ENCODE measurements at places on chromosomes 13 and 19.
A peak's percentile ranks its signal among the peaks of the same experiment; 100 is the strongest.

DNA sequence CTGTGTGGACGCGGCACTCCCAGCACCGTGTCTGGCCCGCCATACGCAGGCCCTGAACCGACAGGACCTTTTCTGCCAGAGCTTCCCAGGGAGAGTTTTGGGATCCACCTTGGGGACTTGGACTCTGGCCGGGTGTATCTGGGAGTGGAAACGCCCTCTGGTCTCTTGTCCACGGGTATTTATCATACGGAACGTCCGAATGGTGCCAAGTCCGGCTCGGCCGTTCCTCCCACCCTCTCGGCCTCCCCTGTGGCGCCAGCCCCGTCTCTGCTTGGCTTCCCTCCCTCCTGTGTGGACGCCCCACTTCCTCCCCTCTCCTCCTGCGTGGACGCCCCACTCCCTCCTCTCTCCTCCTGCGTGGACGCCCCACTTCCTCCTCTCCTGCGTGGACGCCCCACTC, 12.1 kb downstream of the HCN2 start:
- no peak for DNase-seq

DNA sequence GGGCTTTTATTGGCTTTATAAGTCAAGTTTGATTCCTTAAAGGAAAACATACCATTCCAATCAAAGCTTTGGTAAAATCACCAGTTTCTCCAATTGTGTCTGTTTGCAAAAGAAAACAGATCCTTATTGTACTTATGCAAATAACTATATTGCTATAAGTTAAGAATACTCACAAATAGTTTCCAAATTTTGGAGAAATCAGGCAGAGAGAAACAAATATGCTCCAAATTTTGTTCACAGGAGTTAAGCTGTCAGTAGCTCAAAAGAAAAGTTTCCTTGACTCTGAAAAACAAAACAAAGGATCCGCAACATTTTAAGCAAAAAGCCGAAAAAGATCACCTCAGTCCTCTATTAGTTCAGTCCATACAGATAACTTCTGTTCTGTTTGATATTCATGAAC, 19.2 kb upstream of the IGFL4 start:
- DNase-seq: no peak

GRCh38 chr13:77028202-77028601, 1.2 kb upstream of the FBXL3 start:
- DNase-seq: peak; percentile 11

DNA sequence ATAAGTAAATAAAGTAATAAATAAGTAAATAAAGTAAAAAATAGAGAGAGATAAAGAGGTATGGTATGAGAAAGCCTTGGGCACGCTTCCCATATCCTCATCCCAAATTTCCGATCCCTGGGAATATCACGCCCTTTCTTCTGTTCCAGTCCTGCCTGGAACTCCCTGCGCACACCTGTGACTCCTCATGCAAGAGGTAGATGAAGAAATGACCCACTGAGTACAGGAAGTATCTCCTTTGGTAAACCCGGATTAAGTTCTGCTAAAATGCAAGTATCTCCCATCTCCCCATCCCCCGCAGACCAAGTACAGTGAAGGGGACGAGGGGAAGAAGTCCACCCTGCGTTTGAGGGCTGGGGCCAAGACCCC, 399 bp upstream of the ZNF136 start:
- DNase-seq: no peak

- no peak for DNase-seq
Observed at GRCh38 chr13:99374169-99374991, 67.2 kb upstream of the GPR183 start.

GRCh38 chr19:658916-659839, 3.8 kb downstream of the RNF126 start:
- DNase-seq: no peak

- DNase-seq: no peak
Observed at GRCh38 chr19:5059793-5060192, 90.9 kb downstream of the KDM4B start.

- DNase-seq: no peak
Observed at GRCh38 chr13:110756219-110756631, 42.7 kb downstream of the ING1 start.

- no peak for DNase-seq
Observed at GRCh38 chr13:21243045-21243897, 66.8 kb downstream of the MRPL57 start.

- DNase-seq: peak; percentile 19
Observed at GRCh38 chr19:4456843-4457653, 546 bp downstream of the UBXN6 start.

GRCh38 chr13:104900191-104900817, 1635.2 kb downstream of the EFNB2 start:
- no peak for DNase-seq

GRCh38 chr19:5805462-5806132, 730 bp downstream of the NRTN start:
- DNase-seq: peak; percentile 25

GRCh38 chr13:46361276-46361934, 25.6 kb downstream of the RUBCNL start:
- no peak for DNase-seq

DNA sequence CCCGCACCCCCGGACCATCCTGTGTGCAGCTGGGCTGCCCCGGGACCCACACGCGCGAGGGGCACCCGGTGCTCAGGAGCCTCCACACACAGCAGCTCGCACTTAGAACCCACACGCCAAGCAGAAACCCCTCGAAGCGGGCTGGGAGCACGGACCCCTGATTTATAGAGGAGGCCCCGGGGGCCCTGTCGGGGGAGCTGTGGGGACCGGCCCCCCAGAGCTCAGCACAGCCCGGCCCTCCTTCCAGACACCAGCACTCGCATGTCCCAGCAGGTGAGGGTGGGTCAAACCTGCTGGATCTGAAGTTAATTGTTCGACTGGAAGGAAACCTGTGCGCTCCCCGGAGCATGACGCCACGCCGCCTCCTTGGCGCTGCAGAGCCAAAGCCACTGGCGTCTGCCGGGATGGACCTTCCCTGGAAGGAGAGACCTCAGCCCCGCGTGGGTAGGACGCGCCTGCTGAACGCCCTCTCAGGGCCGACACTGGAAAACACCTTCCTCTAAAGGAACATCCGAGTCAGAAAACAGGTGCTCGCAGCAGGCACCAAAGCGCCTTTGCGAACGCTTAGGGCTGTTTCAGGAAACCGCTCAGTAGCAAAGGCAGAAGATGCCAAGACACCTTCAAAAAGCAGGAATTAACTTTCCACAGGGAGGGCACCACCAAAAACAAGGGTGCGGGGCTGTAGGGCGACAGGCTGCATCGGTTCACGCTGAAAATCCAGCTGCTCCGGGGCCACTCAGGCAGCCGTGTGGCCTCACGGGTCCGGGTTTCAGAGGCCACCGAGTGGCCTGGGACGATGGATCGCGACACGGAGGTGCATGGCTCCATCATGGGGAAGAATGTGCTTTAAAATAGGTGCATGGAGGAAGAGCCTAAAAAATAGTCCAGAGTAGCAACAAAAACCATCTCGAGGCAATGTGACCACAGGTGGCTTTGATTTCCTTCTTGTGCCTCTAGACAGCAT, 37.8 kb upstream of the GRTP1 start:
- no peak for DNase-seq

- no peak for DNase-seq
Observed at GRCh38 chr13:32323912-32324311, 8.6 kb downstream of the BRCA2 start.

GRCh38 chr19:29119590-29119989, 93.4 kb downstream of the UQCRFS1 start:
- DNase-seq: no peak

- no peak for DNase-seq
Observed at GRCh38 chr19:23318143-23318542, 67.9 kb upstream of the ZNF724 start.

DNA sequence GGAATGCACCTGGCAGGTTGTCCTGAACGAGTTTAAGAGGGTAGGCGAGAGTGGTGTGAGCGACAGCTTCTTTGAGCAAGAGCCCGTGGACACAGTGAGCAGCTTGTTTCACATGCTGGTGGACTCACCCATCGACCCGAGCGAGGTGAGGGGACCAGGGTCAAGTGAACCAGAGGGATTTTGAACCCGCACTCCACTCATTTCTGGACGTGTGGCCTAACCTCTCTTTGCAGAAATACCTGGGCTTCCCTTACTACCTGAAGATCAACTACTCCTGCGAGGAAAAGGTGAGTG, 1.7 kb downstream of the CATSPERG start:
- DNase-seq: no peak

DNA sequence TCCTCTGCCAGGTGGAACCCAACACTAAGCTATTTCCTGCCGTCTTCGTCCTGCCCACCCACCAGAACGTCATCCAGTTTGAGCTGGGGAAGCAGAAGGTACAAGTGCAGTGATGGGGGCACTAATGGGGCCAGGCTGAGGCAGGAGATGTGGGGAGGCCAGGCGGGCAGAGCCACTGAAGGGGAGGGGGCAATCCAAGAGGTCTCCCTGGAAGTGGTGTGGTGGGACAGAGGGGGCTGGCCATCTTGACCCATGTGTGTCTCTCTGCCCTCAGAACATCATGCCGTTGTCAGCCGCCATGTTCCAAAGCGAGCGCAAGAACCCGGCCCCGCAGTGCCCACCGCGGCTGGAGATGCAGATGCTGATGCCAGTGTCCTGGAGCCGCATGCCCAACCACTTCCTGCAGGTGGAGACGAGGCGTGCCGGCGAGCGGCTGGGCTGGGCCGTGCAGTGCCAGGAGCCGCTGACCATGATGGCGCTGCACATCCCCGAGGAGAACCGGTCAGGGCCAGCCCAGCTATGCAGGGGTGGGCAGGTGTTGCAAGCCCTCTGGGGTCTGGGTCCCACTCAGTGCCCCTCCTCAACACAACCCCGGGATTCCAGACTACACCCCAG, 49.6 kb downstream of the RYR1 start:
- DNase-seq: no peak

GRCh38 chr19:41792513-41793413, 3.6 kb upstream of the CEACAM3 start:
- DNase-seq: no peak

DNA sequence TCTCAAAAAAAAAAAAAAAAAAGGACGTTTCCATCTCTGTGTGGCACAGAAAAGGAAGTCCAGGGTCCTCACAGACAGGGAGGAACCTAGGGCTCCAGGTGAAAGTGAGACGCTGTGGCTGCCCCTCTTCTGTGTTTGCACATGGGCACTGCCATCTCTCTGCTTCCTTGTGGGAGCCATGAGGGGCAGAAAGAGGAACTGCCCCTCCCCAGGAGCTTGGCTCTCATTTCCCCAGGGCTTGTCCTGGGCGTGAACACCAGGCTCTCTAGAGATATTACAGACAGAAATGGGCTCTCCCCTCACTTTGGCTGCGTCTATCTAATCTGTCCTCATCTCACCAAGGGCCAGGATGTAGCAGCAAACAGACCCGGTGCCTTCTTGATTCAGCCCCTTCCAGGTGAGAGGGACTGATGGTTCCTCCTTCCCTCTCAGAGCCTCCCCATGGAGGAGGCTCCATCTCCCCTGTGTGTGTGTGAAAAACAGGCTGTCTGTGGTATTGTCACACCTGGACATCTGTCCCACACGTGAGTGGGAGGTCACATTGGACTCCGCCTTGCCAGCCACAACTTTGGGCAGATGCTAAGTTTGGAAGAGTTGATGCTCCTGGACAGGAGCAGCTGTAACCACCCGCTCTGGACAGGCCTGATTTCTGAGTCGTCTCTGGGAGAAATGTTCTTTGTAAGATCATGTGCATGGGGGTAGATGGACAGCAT, 840 bp upstream of the LILRA4 start:
- no peak for DNase-seq

DNA sequence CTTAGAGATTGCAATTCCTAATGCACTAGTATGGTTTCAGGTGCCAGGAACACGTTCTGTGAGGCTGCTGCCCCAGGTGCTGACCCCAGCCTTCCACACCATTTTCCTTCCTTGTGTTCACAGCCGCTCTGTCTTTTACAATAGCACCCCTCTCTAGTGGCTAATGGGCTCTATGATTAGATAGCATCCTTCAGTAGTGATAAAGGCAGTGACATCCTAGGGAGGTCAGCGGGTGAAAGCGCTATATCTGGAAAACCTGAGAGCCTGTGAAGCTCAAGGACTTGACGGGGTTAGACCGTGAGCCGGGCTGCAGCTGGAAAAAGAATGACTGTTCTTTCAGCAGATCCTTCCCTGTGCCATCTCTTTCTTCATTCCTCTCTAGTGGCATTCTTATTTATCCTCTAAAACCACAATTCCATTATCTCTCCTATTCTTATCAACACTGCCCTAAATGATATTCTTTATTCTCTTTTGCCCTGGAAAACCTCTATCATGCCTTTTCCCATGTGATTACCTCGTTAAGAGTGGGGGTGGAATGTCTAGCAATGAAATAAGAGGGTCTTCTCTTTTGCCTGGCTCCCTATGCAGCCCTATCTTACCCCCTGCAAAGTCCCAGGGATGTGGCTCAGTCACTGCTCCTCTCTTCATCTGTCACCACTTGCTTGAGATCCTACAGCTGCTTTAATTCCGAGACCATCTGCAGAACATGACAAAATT, 21.8 kb downstream of the ALOX5AP start:
- no peak for DNase-seq

- DNase-seq: no peak
Observed at GRCh38 chr13:62846302-62846701, 1430.7 kb upstream of the PCDH20 start.

- DNase-seq: no peak
Observed at GRCh38 chr19:56740501-56740900, 68.9 kb upstream of the ZNF835 start.

GRCh38 chr19:47240556-47240955, 9.6 kb upstream of the BBC3 start:
- no peak for DNase-seq

DNA sequence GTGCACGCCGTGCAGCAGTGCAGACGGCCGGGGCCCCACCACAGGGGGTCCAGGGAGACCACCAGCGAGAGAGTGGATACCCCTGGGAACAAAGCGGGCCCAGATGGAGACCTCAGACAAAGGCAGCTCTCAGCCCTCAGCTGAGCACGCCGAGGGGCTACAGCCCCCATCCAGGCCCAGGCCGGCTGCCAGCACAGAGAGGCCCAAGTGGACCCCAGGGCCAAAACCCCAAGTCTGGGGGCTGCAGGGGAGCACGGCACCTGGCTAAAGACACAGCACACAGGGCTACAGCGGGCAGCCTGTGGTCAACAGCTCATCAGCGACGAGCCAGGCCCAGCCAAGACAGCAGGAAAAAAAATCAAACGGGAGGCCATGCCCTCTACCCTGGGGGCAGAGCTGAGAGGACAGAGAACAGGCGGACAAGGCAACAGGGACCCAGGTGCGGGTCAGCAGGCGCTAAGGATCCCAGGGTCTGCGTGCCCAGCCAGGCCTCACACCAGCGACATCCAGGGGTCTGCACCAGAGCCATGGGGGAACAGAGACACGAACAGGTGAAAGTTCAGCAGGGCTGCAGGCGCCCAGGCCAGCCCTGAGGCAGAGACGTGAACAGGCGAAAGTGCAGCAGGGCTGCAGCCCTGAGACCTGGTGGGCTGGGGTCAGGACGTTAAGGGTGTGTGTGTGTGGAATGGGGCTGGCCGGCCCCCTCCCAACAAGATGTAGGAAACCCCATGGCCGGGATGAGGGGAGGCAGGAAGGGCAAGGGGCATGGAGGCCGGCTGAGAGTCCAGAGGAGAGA, 34.3 kb downstream of the RASA3 start:
- no peak for DNase-seq

- peak; percentile 4 for DNase-seq
Observed at GRCh38 chr19:32224371-32225244, 120.8 kb upstream of the ZNF507 start.

- no peak for DNase-seq
Observed at GRCh38 chr19:17281391-17282304, at the start of gene ANKLE1. Gene ANKLE1, plus strand, starts transcription at chr19:17281901. Its CDS starts 20 bp downstream, at chr19:17281921.

Data from NCI-H748 treated with DMSO at 0.1 percent for 48 hours (cell line).